Natural killer cell treated with Interleukin-12 subunit alpha and Interleukin-12 subunit beta and Interleukin-15 and Interleukin-18, amount 100 ng/mL, for 72 hours (primary cell): ENCODE measurements at places on chromosomes 4 and X.

- no peak overlapping the region for H3K4me3 ChIP-seq
- H3K36me3 ChIP-seq = no peaks in the 10 kb centered on the region
- DNase-seq = no peak
These were observed 863.9 kb downstream of the STPG2 start for GRCh38 chr4:97279391-97279790.

DNA sequence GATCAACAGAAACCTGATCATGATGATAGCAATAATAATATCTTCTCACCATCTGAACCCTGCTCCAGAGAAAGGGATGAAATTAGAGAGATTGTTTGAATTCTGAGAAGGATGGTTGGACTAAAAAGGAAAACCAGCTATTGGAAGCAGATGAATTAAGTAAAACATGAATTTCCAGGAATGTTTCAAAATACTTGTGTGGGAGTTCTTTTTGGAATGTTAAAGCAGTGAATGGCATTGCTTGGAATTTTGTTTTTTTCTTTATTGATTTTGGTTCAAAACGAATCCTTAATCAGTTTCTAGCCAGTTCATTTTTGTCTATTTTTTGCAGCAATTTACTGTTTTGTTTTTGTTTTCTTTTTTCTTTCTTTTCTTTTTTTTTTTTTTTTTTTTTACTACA, 150.3 kb downstream of the NHS start:
- peaks cover 7% of the 10 kb centered on the region for H3K27me3 ChIP-seq
- H3K27ac ChIP-seq = no peak overlapping the region
- no peak overlapping the region for H3K4me3 ChIP-seq
- H3K4me1 ChIP-seq = no peaks in the 10 kb centered on the region

- no peaks in the 10 kb centered on the region for H3K36me3 ChIP-seq
- no peaks in the 10 kb centered on the region for H3K4me1 ChIP-seq
- no peak for DNase-seq
- peaks cover 6% of the 10 kb centered on the region for H3K27me3 ChIP-seq
These were observed 10.4 kb downstream of the PRSS48 start for GRCh38 chr4:151287409-151287808.

DNA sequence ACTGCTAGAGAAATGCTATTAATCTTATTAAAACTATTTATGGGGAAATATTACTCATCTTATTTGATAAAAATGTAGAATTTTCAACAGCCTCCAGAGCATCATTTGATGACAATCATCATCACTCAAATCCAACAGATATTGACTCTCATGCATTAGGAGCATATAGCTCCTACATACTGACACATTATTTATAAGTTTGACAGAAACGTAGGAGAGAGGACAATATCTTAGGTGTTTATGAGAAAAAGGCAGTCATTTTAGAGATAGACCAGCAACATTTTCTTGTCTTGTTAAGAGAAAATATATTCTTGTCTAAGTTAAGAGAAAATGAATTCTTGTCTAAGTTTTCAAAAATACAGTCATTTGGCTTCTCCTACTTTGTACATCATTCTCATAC, 2550.2 kb downstream of the PCDH7 start:
- no peak overlapping the region for H3K4me3 ChIP-seq
- no peak for DNase-seq
- no peaks in the 10 kb centered on the region for H3K36me3 ChIP-seq

GRCh38 chr4:93267747-93268146, 560.8 kb upstream of the ATOH1 start:
- no peak overlapping the region for H3K4me3 ChIP-seq
- DNase-seq = no peak
- H3K27me3 ChIP-seq = no peaks in the 10 kb centered on the region
- H3K27ac ChIP-seq = no peak overlapping the region
- H3K4me1 ChIP-seq = no peaks in the 10 kb centered on the region

DNA sequence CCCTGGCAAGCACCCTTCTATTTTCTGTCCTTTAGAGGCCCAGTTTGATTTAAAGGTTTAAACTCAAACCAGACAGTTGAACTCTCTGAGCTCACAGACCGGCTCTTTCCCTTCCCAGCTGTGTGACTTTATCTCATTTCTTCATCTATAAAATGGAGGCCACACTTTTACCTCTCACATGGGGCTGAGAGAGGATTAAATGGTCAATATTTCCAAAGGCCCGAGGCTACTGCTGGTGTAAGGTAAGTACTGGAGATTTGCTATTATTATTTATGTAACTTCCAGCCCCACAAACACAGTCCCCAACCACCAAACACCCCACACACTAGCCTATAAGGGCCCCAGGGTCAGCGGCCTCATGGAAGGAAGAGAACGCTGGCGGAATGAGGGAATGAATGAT, 13.6 kb upstream of the CYTL1 start:
- H3K36me3 ChIP-seq = no peaks in the 10 kb centered on the region
- DNase-seq = no peak
- H3K27me3 ChIP-seq = peaks cover 13% of the 10 kb centered on the region
- no peak overlapping the region for H3K4me3 ChIP-seq
- peaks cover 7% of the 10 kb centered on the region for H3K4me1 ChIP-seq
- H3K27ac ChIP-seq = no peak overlapping the region

DNA sequence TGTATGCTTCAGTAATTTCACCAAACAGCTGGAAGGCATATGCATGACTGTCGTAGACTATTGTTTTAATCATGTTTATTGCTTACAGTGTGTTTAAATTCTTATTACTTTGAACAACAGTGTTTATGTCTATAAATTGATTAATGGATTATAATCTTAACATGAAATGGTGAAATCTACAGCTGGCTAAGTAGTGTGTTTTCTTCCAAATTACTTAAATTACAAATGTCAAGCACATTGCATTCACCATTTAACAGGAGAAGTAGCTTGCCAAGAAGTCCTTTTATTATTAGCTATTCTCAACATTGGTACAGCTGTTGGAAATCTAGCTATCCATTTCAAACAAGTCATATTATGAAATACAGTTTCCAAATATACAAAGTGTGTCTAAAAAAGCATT, 849.3 kb upstream of the PCDH10 start:
- H3K27me3 ChIP-seq = no peaks in the 10 kb centered on the region
- H3K4me1 ChIP-seq = no peaks in the 10 kb centered on the region
- no peak overlapping the region for H3K27ac ChIP-seq
- no peak for DNase-seq
- peaks cover 4% of the 10 kb centered on the region for H3K36me3 ChIP-seq

DNA sequence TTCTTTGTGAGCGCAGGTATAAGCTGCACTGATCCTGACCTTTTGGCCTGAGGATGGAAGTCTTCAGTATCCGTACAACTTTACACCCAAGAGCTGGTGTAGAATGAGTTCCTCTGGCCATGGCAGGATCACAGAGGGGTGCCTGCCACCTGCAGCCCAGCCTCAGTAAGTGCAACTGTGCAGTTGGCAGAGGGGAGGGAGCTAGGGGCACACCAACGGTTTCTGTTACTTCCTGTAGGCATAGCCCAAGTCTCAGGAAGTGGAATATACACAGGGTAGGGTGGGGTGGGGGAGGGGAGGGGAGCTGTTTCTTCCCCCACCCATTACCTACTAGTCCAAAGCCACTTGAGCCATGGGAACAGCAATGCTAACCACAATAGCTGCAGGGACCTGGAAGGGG, 85.4 kb upstream of the GBA3 start:
- H3K36me3 ChIP-seq = no peaks in the 10 kb centered on the region
- no peak overlapping the region for H3K4me3 ChIP-seq
- peaks cover 17% of the 10 kb centered on the region for H3K4me1 ChIP-seq
- no peaks in the 10 kb centered on the region for H3K27me3 ChIP-seq
- peak; percentile 67 for DNase-seq

DNA sequence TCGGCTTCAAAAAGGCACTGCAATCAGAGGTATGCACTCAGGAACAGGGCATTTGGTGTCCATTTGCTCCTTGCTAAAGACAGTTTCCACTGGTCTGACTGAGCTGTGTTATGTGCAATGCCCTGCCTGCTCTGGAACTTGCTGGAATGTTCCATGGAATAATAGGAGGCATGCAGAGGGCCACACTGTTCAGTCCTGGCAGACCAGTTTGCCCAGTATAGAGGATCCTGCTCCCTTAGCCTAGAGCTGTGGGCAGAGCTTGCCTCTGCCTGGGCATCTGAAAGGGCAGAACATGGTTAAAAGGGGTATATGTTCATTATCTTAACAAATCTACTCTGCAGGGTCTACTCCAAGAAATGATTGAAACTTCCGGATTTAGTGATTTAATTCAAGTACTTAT, 27.8 kb upstream of the CD99L2 start:
- H3K4me3 ChIP-seq = no peak overlapping the region
- no peak for DNase-seq
- H3K36me3 ChIP-seq = no peaks in the 10 kb centered on the region
- no peak overlapping the region for H3K27ac ChIP-seq

GRCh38 chr4:99817309-99817890, 773 bp downstream of the DAPP1 start:
- peak overlapping the region; percentile 62 for H3K27ac ChIP-seq
- no peaks in the 10 kb centered on the region for H3K27me3 ChIP-seq
- peaks cover 45% of the 10 kb centered on the region for H3K4me1 ChIP-seq
